Midbrain (tissue), 1 donor: ENCODE measurements at places on chromosomes 5 and 9.

GRCh38 chr9:99876190-99876589 is 30.3 kb upstream of the STX17 start:
- DNase-seq: no peak

GRCh38 chr5:107257885-107258520 is 412.7 kb downstream of the EFNA5 start:
- DNase-seq: no peak

GRCh38 chr5:32538031-32538547 is 47.3 kb upstream of the SUB1 start:
- DNase-seq: no peak

DNA sequence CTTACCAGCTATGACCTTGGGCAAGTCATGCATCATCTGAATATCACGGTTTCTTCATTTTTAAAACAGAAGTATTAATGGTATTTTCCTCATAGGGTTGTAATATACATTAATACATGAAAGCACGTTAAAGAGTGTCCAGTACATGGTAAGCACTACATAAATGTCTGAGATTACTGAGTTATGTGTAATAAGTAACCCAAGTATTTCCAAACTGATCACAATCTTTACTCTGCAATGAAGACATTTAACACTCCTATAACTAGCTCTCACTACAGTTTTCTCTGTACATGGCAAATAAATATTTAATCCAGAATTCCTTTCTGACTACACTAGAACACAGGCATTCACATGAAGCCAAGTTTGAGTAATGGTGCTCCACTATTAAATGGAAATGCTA is 4.0 kb downstream of the GLDC start:
- no peak for DNase-seq

DNA sequence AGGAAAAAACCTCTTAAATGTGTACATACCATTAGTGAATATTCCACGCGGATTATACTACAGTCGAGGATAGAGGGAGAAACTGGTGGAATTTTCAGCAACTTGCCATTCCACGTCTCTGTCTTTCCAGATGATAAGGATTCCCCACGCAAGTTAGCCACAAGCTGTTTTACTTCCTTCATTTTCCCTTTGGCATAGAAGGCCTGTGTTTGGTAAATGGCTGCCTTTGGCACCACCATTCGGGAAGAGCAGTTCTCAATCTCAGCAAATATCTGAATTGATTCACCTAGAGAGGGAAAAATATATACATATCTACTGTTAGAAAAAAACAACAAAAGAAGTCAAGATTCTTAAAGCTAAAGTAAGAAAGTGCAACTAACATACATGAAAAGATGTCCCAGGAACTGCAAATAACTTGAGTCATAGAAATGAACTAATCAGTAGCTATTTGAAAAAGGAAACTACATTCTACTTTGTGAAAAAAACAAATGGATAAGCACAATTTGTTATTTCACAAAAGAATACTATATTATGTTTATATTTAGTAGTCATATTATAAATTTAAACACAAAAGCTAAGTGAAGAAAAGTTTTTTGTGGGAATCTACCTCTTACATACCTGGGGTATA is 8.1 kb downstream of the ARRDC3 start:
- no peak for DNase-seq

DNA sequence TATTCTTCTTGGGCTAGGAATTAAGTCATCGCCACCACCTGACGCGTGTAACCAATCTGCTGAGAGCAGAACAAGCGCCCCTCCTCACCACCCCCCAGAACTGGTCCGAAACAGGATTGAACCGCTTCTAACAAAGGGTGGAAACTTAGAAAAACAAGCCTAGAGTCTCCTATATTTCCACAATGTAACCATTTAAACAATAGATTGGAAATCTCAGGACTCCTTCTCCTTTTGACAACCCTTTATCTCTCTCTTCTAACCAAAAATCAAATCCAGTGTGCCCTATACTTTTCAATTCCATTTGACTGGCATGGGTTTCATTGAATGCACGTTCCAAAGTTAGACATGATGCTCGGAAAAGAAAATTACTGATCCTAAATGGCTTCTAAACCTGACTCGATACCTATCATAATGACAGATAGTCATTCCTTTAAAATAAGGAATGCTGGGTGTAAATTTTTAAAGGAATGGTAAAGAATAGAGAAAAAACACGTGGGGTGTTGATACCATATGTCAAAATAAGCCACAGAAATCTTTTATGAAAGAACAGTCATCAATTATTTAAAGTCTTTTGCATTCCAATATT is 1.2 kb downstream of the ARRDC3 start:
- DNase-seq: peak; percentile 92

- DNase-seq: no peak
Measured at GRCh38 chr5:172451771-172452197, 2.5 kb downstream of the SH3PXD2B start.

GRCh38 chr5:9850456-9850855 is 220.3 kb upstream of the TAS2R1 start:
- DNase-seq: no peak

DNA sequence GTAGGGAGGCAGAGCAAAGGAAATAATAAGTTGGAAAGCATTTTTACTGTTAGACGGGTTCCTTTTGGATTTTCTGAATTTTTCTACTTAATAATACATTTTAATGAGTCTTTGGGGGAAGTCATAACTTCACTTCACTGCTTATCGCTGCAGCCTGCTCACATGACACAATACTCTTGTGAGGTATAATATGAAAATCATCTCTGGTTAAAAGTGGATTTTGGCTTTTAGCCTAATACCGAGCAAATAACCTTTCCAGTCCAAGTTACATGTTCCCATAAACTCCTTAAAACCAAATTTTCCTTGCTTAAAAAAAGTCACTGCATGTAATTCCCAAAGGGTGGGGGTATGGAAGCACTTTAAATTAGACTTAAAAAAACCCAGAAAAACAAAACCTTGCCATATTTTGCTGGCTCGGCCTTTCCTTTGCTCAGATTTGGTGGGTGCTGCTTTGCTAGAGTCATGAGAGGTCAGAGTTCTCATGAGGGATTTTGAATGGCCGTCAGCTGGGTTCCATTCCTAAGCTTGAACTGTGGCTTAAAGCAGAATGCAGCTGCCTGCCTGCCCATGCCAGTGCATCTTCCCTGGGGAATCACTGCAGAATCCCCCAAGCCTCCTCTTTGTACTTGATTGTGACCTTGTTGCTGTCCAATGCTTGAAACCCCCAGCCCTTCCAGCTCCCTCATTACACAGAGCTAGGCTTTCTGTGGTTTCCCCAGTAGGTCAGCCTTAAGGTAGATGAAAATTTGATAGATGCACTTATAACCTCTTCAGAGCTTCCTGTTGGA is 331.8 kb downstream of the KDM4C start:
- no peak for DNase-seq

- no peak for DNase-seq
Measured at GRCh38 chr9:127392166-127392565, 4.8 kb upstream of the SLC2A8 start.

DNA sequence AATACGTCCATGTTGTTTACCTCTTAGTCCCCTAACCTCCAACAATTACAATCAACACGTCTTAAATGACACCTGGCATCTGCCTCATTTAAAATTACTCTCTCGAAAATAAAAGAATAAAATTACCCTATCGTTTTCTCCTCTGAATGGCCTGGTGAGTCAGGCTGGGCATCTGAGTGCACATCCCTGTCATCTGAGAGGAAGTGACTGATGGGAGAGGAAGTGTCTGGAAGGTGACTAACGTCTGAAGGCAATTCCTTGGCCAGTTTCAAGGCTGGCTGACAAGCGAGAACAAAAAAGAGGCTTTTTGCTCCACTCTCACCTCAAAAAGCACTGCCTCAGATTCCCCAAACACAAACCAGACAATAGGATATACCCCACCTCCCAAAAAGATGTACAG is 57.7 kb downstream of the MAPKAP1 start:
- DNase-seq: no peak

GRCh38 chr9:130036099-130036498 is 6.9 kb downstream of the FNBP1 start:
- no peak for DNase-seq

DNA sequence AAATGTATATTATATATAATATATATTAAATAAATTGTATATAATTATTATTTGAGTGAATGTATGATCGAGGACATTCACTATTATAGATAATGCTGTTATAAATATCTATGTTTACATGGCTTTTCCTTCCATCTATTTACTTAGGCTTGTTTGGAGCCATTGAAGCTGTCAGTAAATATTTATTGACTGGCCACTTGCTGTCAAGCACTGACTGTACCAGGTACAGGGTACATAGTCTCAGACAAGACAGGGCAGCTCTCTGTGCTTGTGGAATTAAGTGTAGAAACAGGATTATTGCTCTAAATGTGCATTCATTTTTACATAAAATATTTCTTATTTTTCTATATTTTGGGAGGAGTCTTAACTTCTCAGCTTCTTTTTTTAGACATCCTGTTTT is 16.4 kb downstream of the FAXDC2 start:
- no peak for DNase-seq

DNA sequence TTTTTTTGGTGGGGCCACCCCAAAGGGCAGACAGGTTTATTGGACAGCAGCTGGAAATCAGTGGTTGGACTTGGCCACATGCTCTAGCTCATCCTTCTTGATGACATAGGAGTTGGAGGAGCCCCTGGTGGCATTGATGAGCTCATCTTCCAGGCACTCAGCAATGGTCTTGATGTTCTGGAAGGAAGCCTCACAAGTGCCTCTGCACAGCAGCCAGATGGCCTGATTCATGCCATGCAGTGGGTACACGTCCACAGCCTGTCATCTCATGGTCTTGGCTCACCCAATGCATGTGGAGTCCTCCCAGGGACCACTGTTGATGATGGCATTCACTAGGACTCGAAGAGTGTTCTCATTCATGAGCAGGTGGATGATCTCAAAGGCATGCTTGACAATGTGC is 11.3 kb upstream of the RCL1 start:
- no peak for DNase-seq

DNA sequence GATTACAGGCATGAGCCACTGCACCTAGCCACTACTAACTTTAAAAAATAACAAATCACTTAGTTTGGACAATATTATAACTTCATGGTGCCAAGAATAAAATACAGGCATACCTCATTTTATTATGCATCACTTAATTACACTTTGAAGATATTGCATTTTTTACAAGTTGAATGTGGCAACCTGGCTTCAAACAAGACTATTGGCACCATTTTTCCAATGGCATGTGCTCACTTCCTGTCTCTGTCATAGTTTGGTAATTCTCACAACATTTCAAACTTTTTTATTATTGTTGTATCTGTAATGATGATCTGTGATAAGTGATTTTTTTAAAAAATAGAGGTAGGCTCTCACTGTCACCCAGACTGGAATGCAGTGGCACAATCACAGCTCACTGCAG is 49.9 kb upstream of the ERBIN start:
- DNase-seq: no peak

GRCh38 chr5:151078490-151079262 is 2.2 kb downstream of the TNIP1 start:
- no peak for DNase-seq

DNA sequence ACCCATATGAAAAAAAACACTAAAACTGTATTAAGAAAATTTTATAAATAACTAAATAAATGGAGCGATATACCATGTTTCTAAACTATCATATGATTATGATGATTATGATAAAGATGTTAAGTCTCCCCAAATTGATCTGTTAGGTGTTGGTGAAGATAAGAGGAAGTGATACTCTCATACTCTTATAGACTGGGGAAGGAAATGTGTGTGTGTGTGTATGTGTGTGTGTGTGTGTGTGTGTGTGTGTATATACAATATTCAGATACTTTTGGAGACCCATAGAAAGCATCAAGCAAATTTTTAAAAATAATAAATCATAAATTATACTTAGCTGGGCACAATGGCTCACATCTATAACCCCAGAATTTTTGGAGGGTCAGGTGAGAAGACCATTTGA is 62.9 kb downstream of the TMEM232 start:
- DNase-seq: no peak

DNA sequence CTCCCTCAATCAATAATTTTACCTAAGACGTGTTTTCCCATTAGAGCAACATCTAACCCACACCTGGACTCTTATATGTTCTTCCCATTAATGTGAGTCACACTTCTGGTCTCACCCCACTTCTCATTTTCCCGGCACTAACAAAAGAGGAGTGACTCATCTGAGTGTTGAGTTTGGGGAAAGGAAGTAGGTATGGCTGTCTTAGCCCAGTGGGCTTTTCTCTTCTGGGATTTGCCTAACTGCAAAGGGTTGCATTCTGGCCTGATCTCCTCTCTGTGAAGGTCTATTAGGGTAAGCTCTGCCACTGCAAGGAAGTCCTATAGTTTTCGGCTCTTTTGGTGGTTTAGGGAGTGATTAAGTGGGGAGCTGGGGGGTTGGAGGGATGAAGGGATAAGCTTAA is 195.6 kb downstream of the KIAA0825 start:
- DNase-seq: no peak

DNA sequence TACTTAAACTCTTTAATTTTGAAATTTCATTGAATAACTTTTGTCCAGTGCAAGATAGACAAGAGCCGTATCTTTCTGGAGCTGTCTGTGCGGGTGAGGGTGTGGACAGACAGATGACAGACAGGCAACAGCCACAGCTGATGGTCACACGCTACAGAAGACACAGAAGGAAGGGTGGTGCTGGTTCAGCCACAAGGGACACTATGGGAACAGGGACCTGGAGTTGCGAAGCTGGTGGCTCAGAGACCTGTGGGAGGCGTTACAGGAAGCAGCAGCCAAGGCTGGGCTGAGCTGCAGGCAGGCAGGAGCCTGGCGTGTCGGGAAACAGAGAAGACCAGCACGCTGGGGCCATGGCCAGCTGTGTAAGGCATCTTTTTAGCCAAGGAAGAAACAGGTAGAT is 104.4 kb downstream of the WNK2 start:
- DNase-seq: no peak

DNA sequence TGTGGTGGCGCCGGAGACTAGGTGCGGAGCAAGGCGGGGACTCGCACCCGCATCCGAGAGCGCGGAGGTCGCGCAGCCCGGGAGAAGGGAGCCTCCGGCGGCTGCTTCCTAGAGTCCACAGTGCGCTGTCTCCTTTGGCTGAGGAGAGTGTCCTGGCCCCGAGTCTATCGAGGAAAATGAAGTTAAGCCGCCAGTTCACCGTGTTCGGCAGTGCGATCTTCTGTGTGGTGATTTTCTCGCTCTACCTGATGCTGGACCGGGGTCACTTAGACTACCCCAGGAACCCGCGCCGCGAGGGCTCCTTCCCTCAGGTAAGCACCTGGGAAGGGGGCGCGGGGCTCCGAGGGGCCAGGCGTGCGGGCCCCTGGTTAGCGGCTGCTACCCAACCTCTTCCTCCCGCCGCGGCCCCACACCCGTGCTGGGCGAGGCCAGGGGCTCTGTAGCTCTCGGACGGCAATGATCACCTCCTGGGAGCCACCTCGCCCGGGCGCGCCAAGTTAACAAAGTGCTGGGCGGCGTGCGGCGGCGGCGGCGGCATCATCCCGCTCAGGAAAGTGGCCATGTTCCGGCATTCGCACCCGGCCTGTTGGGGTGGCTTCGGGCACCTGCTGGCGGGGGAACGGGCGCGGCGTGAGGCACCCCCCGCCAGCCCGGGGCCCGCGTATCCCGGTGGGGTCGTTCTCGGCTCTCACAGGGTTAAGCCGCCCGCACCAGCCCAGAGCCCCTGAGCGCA is 681 bp downstream of the MAN2A1 start:
- no peak for DNase-seq

GRCh38 chr5:160467555-160468362 is 46.1 kb downstream of the PTTG1 start:
- DNase-seq: no peak
